ENCODE measurements at places on chromosomes 11 and 22.
A peak's percentile ranks its signal among the peaks of the same experiment; 100 is the strongest.

- no peak for DNase-seq
Observed at GRCh38 chr22:43926349-43926710, 2.7 kb downstream of the PNPLA3 start.

GRCh38 chr22:33018232-33018864, 39.8 kb downstream of the SYN3 start:
- no peak for DNase-seq

- no peak for DNase-seq
Observed at GRCh38 chr11:47932544-47932943, 47.8 kb upstream of the PTPRJ start.

- DNase-seq = no peak
Observed at GRCh38 chr11:2980168-2980840, 11.8 kb downstream of the NAP1L4 start.

DNA sequence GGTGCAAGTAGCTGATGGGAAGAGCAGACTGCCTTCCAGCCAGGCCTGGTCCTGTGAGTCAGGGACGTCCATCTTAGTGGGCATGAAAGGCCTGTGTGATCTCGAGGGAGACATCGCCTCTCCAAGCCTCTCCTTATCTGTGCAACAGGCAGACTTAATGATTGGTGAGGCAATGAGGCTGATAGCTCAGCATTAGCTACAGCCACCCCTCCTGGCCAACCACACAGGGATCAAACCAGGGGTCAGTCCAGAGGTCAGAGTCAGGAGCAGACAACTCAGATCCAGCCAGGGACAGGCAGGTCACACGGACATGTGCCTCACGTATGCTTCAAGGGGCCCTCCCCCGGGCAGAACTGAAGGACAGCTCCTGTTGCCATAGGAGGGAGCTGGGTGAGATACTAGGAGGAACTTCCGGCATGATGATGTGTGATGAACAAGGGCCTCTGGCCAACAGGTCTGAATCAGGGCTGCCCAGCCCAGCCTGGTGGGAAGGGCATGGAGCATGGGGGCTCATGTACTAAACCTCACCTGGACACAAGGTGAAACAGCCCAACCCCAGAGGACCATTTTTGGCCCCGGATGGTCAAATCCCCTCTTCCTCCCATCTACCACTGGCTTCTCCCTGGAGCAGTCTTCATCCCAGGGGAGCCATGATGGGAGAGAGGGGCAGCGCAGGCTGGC, 2.8 kb upstream of the APOC3 start:
- DNase-seq = no peak

GRCh38 chr11:6111673-6112072, 4.2 kb downstream of the OR56B4 start:
- DNase-seq = no peak

- DNase-seq = no peak
Observed at GRCh38 chr22:37751449-37752188, 54.8 kb downstream of the TRIOBP start.

DNA sequence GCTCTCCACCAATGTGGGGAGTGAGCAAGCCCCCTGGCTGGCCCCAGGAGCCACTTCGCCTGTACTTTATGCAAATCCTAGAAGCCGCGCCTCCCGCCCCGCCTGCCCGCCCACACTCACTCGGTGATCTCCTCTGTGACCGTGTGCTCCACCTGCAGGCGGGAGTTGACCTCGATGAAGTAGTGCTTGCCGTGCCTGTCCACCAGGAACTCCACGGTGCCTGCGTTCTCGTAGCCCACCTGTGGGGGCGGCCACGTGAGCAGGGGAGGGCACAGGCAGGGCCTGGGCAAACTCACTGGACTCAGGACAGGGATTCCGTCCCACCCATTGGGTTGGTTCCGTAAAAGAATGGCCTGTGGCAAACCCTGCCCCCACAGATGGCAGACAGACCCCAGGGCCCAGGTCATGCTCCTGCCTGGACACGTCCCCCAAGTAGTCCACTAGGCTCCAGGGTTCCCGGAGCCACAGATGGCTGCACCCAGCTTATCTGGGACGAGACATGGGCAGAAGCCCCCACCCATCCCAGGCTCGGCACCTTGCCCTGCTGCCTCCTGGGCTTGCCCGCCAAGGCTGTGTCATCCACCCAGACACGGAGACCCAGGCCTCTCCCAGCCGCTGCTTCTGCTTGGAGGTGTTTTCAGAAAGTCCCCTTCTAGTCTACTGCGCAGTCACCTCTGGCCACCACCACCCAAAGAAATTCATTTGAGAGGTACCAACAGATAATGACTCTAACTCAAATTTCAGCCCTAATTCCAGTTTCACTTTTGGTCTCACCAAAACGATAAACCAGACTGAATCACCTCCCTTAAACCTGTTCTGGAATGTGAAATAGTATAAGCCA, 12.1 kb downstream of the LRFN4 start:
- peak; percentile 62 for DNase-seq

DNA sequence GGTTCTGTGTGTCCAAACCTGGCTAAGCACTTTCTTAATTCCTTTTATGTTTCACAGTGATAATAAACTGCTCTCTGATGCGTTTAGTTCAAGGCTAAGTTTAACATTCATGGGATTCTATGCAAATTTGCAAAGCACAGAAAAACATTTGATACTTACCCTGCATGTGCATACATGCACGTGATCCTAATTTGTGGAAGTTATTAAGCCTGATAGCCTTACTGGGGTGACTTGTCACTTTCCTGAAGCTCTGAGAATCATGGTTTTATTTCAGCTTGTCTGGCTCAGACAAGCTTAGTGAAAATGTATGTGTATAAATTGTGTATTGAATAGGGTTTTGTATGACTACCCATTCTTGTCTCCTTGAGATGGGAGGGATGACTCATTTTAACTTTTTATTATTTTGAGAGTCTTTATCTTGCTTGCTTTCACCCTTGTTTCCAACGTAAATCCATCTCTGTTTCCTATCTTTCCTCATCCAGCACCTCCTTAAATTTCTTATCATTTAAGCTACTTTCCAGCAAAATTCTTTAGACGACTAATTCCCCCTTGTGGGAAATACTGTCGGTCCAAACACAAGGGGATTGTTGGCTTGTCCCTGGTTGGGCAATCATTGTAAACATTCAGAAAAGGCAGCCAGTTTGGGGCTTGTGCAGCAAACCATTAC, 167.1 kb downstream of the C11orf91 start:
- no peak for DNase-seq

GRCh38 chr11:115674176-115674936, 170.1 kb upstream of the CADM1 start:
- DNase-seq = no peak

- no peak for DNase-seq
Observed at GRCh38 chr11:113387605-113388211, at the start of gene ANKK1. ANKK1 (plus strand) TSS chr11:113387779; CDS start chr11:113387885, 106 bp downstream.

DNA sequence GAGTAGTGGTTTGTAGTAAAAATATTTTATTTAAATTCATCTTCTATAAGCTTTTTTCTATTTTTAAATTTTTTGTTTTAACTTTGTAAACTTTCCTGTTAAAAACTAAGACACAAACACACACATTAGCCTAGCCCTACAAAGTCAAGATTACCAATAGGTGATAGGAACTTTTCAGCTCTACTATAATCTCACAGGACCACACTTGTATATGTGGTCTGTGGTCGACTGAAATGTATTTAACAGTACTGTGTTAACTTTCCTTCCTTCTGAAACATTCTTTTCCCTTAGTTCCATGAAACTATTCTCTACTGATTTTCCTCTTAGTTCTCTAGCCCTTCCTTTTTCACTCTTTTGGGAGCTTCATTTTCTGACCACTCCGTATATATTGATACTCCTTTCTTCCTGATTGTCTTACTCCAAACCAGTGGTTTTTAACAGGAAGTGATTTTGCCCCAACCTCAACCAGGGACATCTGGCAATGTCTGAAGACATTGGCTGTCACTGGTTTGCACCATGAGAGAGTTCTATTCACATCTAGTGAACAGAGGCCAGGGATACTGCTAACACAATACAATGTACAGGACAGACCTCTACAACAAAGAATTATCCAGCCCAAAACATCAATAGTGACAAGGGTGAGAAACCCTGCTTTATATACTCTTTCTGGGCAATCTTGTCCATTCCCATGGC, 8.8 kb downstream of the ZW10 start:
- DNase-seq = no peak

- peak; percentile 51 for DNase-seq
Observed at GRCh38 chr11:118790357-118791110, 430 bp downstream of the DDX6 start.

DNA sequence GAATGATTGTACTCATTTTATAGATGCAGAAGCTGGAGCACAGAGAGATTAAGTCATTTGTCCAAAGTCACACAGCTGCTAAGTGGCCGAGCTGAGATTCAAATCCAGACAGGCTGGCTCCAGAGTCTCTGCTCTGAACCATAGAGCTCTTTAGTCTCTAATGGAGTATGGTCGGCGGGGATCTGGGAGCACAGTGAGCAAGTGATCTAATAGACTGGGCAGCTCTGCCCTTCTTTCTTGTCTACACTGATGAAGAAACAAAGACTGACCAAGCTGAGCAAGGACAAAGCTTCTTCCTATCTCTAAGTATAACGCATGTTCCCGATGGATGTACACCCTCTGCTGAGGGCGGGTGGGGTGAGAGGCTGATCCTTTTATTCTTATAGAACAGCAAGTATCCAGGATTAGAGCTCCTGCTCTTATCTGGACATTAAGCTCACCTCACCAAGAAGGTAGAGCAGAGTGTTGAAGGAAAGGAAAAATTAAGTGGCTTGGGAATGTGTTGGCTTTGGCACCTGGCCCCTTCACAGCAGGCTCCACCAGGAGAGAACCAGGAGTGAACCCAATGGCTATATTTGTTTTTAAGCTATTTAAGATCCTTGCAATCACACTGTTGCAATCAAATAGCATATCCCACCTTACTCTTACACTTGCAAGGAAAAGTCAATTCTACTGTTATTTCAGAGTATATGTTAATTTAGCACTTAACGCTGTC, 68.7 kb downstream of the ETS1 start:
- no peak for DNase-seq

DNA sequence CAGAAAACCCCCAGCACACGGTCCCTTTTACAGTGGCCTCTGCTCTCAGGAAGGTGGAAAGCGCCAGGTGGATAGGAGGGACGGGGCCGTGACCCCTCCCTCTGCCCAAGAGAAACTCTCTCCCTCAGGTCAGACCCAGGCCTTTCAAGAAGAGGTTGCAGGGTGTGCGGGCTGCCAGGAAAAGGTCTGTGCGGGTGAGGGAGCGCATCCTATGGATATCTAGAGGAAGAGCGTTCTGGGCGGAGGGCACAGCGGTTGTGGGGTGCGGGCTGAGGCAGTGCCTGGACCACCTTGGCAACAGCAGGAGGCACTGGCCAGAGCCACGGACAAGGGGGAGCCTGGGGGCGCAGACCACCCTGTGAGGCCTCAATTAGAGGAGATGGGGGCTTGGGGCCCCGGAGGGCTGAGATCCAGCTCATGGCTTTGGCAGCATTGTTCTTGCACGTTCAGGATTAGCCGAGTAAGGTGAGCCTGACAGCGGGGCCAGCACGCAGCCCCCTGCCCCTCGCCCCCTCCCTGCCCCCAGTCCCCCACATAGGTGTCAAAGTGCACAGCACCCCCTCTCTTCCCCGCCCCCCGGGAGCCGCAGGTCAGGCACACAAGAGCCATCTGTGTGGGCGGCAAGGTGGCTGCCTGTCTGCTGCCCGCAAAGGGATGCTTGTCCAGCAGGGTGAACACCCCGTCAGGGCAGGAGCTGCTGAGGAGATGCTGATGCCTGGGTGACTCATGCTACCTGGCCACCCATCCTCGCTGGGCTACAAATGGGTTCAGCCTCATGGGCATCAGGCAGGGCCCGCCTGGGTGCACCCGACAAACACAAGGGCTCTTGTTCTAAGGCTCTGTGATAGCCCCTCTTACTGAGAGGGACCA, 92.8 kb upstream of the KCNQ1OT1 start:
- no peak for DNase-seq

DNA sequence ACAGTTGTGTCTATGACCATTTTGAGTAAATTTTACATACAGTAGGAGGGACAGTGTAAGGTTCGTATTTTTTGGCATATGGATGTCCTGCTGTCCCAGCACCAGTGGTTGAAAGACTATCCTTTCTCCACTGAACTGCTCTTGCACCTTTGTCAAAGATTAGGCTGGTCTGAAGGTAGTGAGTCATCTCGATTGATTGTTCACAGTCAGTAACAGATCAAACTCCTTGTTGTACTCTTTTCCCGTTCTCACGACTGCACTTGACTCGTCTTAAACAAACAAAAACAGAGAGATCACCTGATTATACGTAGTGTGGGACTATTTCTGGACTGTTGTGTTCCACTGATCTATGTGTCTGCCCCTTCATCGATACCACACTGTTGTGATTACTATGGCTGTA, 77.1 kb downstream of the DGCR2 start:
- DNase-seq = no peak

DNA sequence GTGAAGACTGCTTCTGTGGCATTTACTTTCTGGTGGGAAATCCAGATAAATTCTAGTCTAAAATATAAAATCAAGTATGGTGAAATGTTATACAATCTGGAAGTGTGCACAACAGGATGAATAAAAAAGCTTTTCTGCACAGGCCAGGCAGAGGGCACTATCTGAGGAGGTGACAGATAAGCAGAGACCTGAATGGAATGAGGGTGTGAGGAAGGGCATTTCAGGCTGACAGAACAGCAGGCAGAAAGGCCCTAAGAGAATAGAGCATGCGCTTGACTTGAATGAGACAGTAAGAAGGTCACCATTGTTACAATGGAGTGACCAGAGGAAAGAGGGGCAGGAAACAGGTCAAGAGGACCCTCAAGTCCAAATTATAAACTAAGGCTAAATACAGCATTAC, 33.6 kb upstream of the FNBP4 start:
- no peak for DNase-seq

DNA sequence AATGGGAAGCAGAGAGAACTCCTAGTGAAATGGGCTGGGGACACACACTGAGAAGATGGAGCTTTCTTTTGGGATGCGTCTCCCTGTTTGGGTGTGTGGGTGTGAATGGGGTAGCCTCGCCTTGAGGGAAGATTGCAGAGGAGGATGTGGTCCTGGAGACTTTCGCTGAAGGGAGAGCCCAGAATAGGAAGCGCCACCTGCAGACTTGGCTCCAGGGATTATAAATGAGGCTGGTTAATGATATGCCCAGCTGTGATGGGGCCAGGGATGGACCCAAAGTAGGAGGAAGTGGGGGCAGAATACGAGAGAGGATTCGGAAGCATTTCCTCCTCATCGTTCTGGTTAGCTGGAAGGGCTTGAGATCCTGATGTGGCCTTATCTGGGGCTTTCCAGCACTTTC, 13.7 kb downstream of the RELT start:
- no peak for DNase-seq

DNA sequence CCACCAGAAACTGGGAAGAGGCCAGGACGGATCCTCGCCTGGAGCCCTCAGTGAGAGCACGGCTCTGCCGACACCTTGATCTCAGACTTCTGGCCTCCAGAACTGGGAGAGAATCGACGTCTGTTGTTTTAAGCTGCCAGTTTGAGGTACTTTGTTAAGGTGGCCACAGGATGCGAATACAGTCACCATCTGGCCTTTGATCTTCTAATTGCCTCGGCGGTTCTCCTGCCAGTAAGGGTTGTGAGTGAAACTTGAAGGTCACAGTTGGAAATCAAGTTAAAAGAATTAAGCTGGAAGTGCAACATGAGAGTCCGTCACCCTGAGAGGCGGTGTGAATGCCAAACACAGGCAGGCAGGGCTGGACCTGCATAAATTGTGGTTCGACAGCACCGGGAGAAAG, 27.9 kb downstream of the PARVB start:
- no peak for DNase-seq

- DNase-seq = no peak
Observed at GRCh38 chr11:124108156-124108555, 7.1 kb upstream of the VWA5A start.

- no peak for DNase-seq
Observed at GRCh38 chr11:68107689-68108088, 13.5 kb downstream of the CHKA start.

Measured in central memory CD4-positive, alpha-beta T cell (primary cell).